ENCODE measurements at places on chromosomes 1 and 21. TPM values are rescaled to one million over a fixed set of nuclear protein-coding genes. Genes with fewer than 3 reads are reported as not detected.

DNA sequence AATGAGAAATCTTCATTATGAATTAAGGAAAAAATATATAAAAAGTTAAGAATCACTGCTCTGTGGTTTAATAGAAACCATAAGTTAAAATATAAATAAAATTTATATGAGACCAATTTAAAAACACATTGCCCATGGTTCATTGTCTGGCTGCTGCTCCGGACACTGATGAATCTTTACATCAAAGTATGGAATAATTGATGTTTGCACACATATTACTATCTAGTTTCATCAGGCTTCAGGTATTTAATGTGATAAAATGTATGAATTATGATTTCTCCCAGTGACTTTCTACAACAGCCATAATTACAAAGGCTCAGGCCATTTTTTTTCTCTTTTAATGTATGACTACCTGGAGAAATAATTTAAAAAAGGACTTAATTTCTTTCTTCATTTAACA, 599.1 kb upstream of the PRMT6 start:
- no peak for DNase-seq

GRCh38 chr1:65216989-65217388, 69.0 kb downstream of the AK4 start:
- DNase-seq: no peak

The AMY1A gene
- total RNA-seq: not detected

GRCh38 chr1:119101563-119101962, 38.9 kb downstream of the WARS2 start:
- DNase-seq: no peak

GRCh38 chr1:160630523-160631451, 16.1 kb downstream of the SLAMF1 start:
- no peak for DNase-seq

DNA sequence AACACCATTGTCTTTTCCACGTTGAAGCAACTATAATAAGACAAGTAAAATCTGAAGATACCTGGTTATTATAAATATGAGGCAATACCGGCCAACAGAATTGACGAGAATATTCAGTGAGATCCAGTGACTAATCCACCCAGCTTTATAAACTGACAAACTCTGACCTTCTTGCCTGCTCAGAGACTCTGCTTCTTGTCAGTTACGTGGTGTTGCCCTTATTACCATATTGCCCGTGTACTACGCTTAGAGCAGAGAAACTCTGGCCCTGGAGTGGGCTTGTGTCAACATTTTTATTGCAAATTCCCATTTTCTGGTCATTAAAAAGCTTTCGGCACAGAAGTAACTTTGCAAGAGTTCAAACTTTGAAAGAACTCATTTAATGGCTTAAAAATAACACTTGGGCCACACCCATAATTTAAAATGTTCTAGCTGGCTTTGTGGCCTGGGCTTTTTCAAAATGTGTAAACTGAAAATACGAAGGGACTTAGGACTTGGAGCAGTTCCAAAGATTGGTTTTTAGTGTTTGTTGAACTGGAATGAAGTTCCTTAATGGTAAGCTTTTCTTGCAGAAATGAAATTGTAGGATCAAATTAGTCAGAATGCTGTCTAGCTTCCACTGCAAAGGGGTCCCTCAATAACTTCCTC, 266.2 kb downstream of the LMO4 start:
- DNase-seq: no peak

- DNase-seq: no peak
Observed at GRCh38 chr1:182095946-182096345, 34.4 kb upstream of the ZNF648 start.

The OR2T33 gene
- total RNA-seq: not detected

The TAL1 gene
- 0.45 TPM for total RNA-seq

The CLCA4 gene
- 357 TPM for total RNA-seq

GRCh38 chr1:55272994-55273393, 57.8 kb upstream of the USP24 start:
- no peak for DNase-seq

- no peak for DNase-seq
Observed at GRCh38 chr1:86504137-86504479, 35.4 kb downstream of the CLCA1 start.

DNA sequence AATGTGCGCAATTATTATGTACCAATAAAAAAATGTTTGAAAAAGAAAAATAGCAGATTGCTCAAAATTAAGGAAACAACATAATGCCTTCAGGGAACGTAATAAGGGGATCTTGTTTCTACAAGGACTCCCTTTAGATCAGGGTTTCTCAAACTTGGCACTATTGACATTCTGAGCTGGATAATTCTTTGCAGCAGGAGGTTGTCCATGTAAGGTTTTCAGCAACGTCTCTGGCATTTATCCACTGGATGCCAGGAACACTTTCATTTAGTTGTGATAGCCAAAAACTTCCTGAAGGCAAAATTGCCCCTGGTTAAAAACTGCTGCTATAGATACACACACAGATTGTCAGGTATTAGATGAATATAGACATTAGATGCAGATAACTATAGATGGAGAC, 666.7 kb upstream of the ADAMTS5 start:
- DNase-seq: no peak

GRCh38 chr1:107972391-107973180, 7.6 kb upstream of the VAV3 start:
- no peak for DNase-seq

DNA sequence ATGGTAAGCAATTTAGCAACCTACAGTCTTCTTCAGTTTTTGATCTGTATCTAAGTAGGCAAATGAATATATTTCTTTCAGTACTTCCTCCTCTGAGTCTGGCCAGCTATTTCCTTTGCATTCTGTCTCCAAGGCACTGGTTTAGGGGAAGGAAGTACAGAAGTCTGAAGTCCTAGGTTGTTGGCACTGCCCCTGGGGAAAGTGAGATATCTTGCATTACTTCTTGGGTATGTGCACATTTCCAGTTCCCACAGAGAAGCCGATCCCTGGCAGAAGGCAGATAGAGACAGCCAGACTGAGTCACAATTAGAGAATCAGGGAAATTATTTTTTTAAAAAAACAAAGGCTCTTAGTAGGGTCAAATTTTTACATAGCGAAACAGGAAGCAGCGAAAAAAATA, 98.8 kb downstream of the RASAL2 start:
- DNase-seq: no peak

GRCh38 chr21:42097860-42098454, 26.8 kb downstream of the UMODL1 start:
- DNase-seq: no peak

All from esophagus squamous epithelium (tissue), 5 donors.